MCF 10A (cell line): ENCODE measurements at places on chromosomes 1 and 21. TPM values are rescaled to one million over a fixed set of nuclear protein-coding genes. Genes with fewer than 3 reads are reported as not detected.

The FAM167B gene
- 0.34 TPM in 1 of 2 replicates, not detected in the other for total RNA-seq

- no peak for DNase-seq
These were observed 33.9 kb downstream of the OLFML2B start for GRCh38 chr1:161989786-161990185.

The SERPINC1 gene
- not detected in 2 replicates for total RNA-seq

The OR2G6 gene
- not detected in 2 replicates for total RNA-seq

GRCh38 chr1:204532832-204533231 lies 16.6 kb downstream of the MDM4 start:
- DNase-seq: no peak

DNA sequence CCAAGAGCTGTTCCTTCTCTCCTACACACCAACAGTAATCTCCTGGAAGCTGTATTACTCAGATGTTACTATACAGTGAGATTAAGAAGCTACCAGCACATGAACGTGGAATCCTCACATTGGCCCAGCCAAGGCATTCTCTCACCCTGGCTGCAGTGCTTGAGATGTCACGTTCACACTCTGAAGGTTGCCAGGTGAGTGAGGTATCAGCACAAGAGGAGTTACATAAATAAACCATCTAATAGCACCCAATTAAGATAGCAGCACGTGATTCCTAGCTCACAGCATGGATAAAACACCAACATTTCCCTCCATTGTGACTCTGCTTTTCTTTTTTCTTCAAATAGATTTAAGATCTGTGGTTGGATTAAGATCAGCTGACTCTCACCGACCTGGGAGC lies 182.8 kb downstream of the PLPP3 start:
- no peak for DNase-seq

DNA sequence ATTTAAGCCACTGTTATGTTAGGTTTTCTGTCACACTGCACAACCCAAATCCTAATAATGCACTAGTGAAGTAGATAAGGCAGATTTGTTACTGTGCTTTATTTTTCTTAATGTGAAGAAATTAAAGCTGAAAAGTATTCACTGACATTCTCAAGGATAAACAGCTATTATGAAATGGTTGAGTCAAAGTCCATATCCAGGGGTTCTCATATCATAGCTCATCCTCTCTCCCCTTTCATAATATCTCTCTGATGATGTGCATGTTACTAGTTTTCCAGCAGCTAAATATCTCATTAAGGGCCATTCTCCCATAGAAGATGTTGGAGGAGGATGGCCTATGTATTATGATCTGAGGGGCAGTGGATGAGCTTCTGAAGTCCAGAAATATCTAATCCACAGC lies 53.6 kb upstream of the CCDC190 start:
- DNase-seq: no peak

The DYNLT5 gene
- not detected in 2 replicates for total RNA-seq

DNA sequence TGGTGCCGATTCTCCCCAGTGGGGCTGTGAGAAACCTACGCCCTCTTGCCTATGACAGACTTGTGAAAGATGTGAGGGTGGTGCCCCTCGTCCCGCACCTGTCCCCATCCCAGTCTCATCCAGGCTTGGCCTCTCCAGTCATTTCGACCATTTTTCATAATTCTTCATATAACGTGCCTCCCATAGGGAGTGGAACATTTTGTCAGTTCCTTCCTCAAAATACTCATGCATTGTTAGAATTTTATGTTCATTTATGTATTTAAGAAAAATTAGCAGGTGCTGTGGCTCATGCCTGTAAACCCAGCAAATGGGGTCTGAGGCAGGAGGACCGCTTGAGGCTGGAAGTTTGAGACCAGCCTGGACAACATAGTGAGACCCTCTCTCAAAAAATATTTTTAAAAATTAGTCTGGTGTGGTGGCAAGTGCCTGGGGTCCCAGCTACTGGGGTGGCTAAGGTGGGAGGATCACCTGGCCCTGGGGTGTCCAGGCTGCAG lies 19.7 kb upstream of the SMPDL3B start:
- DNase-seq: no peak

DNA sequence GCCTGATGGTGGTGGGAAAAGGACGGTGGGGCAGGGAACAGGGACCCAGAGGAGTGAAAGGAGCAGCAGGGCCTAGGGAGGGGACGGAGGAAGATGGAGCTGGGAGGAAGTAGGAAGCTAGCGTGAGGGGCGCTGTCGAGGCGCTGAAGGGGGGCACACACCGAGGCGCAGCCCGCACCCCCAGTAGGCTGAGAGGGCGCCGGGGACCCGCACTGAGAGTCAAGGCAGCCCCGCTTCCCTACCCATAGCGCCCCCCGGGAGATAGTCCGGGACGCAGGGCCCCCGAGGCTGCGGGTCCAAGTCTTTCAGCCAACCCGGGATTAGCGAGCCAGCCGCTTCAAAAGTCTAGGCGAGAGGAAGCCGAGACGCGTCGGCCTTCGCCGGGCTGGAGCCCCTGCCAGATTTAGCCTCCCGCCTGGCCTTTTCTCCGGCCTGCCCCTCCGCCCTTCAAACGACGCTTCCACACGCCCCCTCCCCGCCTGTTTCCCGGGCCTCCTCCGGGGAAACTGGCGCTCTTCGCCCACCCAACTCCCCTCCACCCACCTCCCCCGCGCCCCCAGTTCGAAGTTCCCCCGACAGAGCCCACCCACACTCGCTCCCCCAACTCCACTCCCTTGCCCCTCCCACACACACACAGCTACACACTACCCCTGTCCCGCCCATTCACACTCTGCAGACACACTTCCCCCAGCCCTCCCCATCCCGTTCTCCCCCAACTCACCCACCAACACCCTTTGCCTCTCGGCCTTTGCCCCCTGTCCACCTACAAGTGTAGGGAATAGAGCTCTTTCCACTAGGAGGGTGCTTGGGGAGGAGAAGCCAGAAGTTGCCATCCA lies 7.8 kb upstream of the PROX1 start:
- DNase-seq: no peak

DNA sequence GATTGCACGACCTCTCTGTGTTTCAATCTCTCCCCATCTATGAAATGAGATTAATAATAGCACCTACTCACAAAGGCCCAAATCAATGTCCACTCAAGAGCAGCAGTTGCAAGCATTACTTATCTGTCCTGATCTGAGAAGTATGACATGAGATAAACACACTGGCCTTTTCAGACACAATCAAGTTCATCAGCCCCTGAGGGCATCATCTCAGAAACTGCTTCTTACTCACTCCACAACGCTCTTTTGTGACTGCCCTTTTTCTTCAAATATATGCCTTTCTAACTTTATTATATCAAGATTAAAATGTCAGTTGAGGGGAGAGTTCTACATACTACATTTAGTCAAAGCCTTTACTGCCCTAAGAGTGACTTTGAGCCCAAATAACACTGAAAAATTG lies 371.9 kb upstream of the SPAG17 start:
- no peak for DNase-seq

DNA sequence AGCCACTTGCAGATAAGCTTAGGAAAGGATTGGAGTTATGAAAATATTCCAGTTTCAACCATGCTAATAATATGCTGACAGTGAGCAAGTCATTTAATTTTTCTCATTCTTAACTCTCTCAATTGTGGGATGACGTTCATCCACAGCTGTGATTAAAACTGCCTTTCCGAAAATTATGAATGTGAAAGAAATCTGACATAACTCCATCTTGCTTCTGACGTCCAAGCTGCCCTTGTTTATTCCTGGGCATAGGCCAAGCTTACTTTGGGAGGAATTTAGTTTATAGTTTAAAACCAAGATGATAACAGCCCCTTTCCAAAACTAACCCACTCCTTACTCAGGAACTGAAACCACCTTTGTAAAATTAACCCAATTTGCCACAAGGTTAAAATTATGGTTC lies 11.0 kb upstream of the RGS18 start:
- DNase-seq: no peak

The CELA2A gene
- not detected in 2 replicates for total RNA-seq

The FCRL6 gene
- total RNA-seq: not detected in 2 replicates

DNA sequence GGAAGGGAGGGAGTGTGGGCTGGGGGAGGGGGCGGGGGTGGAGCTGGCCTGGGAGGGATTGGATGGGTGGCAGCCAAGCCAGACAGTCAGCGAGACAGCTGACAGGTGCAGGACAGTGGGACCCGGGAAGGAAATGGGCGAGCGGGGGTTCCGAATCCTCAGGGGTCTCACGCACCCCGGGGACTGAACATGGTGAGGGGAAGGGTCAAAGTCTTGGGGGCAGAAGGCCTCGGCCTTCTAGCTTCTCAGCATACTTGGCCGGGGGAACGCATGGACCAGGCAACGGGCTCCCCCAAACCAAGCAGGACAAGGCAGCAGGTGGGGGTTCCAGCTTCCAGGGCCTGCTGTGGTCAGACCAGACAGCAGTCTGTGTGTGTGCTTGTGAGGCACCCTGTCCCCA lies 23.1 kb downstream of the CASZ1 start:
- no peak for DNase-seq

The NUP210L gene
- 0.05 and 0.10 TPM in 2 replicates for total RNA-seq

DNA sequence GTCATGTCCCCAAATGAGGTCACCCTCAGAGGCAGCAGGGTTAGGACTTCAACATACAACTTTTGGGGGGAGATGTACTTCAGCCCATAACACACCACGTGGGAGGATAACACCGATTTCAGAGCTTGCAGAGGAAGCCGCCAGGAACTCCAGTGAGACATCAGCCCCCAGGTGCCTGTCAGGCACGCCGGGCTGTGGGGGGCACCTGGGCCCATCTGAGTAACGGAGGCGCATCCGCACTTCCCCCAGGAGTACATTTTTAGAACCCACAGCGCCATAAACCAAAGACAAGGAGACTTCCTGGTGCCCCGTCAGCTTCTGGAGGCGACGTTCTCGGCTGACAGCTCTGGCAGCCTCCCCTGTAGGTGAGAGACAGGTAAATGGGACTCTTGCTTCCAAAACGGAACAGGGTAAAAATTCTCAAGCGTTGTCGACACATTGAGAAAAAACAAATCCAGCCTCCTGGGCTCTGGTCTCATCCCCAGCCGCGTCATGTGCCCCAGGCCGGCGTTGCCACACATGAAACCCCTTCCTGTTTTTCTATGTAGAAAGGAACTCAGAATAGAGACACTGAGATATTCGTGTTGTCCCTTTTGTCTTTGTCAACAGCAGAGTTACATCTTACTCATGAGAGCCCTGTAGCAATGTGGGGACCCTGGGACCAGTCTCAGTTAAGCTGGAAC lies 93.3 kb downstream of the PDE9A start:
- DNase-seq: no peak

The JAM2 gene
- total RNA-seq: 0.07 TPM in 1 of 2 replicates, not detected in the other

DNA sequence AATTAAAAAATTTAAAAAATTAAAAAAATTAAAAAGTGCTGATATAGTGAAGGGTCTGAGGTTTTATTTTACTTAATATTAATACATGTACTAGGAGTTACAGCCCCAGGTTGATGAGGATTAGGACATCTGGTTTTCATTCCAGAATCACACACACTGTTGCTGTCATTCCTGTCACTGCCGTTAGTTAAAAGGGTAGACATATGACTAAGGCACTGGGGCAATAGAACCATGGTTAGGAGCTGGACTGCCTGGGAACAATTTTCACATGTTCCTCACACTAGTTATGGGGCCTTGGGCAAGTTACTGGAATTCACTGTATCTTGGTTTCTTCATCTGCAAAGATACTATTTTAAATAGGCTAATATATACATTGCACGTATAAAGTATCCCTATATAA lies 191.8 kb upstream of the DPYD start:
- DNase-seq: no peak

The LRRC53 gene
- not detected in 2 replicates for total RNA-seq

DNA sequence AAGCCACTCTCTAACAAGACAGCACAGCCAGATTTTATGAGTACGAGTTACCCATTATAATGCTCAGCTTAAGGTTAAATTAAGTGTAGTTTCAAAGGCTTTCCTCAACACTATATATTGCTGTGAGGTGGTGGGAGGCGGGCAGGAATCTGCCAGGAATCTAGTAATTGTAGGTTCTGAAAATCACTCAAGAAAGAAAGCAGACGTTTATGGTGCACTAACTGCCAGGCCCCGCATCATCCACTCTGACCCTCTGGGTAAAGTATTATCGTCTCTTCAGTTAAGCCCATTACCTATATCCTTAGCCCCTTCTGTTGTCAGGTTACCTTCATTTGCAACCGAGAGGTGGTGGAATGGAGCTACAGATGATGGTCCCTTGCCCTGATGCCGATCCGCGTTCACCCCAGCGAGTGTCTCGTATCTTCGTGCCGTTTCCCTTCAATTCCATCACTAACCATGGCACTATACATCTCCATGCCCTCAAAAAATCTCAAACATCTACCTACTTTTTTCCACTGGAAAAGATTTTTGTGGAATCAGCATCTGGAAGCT lies 12.4 kb downstream of the HMGN1 start:
- no peak for DNase-seq

The FMOD gene
- not detected in 2 replicates for total RNA-seq

The RABIF gene
- 11.2 and 13.5 TPM in 2 replicates for total RNA-seq

- peak; percentile 72 for DNase-seq
These were observed at the start of gene CELSR2 for GRCh38 chr1:109248797-109249629. CELSR2 (plus strand) TSS chr1:109249539; CDS start chr1:109250080, 541 bp downstream.

GRCh38 chr1:59682396-59683080 lies 132.2 kb upstream of the HOOK1 start:
- no peak for DNase-seq

GRCh38 chr1:100240631-100241030 lies 9.0 kb downstream of the DBT start:
- DNase-seq: no peak

The AMY1A gene
- total RNA-seq: not detected in 2 replicates

DNA sequence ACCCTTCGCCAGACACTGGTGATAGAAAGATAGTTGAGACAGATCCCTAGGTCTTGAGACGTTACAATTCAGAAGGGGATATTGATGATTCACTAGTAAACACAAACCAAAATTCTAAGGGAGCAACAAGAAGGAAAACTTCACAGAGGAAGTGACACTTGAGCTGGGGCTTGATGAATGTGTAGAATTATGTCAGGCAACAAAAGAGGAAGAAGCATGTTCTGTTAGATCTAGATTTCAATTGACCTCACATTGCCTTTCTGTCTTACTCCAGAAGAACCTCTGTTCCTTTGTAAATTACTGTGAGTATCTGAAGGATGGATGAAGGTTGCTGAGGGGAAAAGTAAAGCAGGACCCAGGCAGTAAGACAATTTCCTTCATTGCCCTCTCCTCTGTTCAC lies 328.2 kb downstream of the KCTD3 start:
- no peak for DNase-seq
